Naive thymus-derived CD4-positive, alpha-beta T cell (primary cell): ENCODE measurements at places on chromosomes 12 and 14. TPM values are rescaled to one million over a fixed set of nuclear protein-coding genes. Genes with fewer than 3 reads are reported as not detected.

GRCh38 chr14:74596741-74597450 is 15.1 kb downstream of the LTBP2 start:
- DNase-seq = no peak

DNA sequence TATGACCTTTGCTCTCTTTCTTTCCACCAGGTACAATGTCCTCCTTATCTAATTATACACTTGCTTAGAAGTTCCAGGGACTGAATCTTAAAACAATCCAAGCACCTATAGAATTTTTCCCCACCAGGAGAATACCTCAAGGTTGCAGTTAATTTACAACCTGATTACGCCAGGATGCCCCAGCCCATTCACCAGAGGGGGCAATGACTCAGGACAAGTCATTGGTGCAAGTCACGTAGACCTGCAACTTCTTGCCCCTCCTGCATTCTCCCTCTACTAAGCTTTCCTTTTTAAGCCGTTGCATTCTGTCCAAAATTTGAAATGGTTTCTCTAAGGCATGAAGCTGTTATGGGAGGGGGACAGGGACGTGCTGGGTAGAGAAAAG is 111.1 kb upstream of the SCAF11 start:
- no peak for DNase-seq

DNA sequence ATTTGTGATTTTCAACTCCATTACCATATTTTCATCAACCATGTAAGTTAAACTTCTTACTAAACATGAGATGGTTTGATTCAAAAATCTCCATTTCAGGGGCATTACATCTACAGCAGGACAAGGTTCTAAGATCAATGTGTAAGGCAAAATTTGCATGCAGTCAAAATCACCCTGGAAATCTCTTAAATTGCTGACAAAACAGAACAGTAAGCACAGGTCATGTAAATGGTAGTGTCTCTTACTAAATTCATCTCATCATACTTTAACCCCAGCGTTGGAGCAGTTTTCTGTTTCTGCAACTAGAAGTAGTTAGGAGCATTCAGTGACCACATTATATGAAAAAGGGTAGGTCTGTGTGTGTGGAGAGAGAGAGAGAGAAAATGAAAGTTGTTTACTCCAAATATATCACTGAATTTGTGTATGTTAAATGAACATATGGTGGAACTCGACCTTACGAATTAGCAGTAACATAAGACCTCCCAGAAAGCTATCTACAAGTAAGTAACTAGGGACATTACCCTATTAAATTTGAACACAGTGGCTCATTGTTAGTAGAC is 227.5 kb downstream of the SSPN start:
- DNase-seq = no peak

DNA sequence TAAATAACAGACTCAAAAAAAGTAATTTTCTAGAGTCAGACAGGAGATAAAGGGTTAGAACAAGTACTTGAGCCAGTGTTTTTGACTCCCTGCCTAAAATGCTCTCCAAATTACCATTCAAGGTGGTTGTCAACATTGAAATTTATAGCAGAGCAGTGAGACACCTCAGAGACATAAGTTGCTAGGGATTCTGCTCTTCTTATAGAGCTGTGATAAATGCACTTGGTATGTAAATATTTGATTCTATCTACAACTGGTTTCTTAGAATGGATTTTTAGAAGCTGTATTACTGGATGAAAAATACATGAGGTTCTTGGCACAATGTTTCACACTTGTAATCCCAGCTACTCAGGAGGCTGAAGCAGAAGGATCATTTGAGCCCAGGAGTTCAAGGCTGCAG is 83.9 kb upstream of the OSBPL8 start:
- no peak for DNase-seq

DNA sequence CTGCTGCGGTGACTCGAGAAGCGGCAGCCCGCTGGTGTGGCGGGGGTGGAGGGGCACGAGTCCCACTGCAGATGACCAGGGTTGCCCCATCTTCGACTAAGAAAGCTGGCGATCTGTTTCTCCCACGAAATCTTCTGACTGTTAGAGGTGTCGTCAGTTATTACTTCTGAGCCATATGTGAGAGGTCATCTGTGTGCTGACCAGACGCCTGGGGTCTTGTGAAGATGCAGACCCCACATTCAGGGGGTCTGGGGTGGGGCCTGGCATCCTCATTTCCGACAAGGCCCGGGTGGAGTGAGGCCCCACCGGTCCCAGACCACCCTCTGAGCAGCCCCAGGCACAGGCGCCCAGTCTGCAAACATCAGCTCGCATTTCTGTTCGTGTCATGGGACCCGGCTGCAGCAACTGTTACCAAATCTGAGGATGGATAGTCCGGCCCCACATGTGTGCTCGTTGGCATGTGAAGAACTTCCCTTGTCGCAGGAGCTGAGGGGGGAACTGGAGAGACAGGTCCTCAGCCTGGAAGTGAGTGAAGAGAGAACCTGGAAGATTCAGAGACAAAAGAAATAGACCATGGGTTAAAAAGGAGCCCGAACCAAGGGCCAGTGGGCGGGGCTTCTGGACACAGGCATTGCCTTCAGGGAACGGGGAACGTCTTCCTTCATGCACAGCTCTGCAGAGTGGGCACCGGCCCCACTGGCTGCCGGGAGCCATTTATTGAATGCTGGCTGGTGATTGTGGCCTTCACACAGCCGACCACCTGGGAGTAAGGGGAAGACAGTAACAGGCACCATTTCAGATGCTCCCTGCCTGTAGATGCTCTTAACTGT is 135.2 kb downstream of the ADGRD1 start:
- no peak for DNase-seq

Gene ATF7
- polyA plus RNA-seq = 14.9 TPM

Gene MMP19
- polyA plus RNA-seq = not detected

DNA sequence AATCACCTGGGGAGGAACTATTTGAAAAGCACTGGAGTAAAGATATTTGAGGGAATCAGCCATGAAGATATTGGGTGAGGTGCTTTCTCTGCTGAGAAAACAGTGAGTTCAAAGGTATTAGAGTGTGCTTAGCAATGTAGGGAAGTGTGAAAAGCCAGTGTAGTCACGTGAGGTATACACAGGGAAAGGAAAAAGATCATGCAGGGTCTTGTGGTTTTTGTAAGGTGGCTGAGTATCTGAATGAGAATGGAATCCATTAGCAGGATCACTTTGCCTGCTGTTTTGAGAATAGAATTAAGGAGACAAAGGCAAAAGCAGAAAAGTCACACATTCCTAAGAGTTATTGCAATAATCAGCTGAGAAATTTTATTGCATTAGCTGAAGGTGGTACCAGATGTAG is 193.0 kb downstream of the PIK3C2G start:
- DNase-seq = no peak

Gene CD63
- polyA plus RNA-seq = 68.7 TPM

Gene DPF3
- polyA plus RNA-seq = 0.07 TPM

Gene HOXC4
- not detected for polyA plus RNA-seq

Gene MYH7
- polyA plus RNA-seq = not detected

- DNase-seq = no peak
These were observed 21.6 kb upstream of the TEX22 start for GRCh38 chr14:105376521-105377440.

DNA sequence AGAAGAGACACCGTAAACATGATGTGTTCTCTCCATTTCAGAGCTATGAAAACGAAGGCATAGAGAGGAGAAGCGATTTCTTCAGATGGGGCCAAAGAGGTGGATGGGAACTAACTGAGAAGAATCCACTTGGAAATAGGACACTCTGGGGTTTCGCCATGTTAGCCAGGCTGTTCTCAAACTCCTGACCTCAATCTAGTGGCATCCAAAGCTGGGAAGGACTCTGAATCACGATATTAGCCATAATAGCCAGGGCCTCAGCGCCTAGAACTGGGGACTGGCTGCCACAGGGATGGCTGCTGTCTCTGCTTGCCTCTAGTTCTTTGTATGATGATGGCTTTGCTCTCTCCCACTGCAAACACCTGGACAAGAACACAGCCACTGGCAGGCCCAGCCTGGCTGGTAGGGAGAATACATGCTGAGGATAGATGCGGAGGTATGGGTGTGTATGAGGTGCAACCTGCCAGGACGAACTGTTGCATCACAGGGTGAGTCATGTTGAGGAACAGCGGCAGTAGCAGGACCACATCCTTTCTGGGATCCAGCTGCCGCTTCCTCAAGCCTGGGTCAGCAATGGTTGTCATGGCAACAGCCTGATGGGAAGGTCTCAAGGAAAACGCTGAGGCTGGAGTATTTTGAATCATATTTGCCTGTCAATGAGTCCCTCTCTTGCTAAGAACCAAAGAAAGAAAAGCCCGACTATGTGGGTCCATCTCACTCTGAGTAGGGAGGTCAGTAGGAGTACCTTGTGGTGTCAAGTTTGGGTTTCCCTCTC is 31.1 kb downstream of the CCDC177 start:
- DNase-seq = no peak

DNA sequence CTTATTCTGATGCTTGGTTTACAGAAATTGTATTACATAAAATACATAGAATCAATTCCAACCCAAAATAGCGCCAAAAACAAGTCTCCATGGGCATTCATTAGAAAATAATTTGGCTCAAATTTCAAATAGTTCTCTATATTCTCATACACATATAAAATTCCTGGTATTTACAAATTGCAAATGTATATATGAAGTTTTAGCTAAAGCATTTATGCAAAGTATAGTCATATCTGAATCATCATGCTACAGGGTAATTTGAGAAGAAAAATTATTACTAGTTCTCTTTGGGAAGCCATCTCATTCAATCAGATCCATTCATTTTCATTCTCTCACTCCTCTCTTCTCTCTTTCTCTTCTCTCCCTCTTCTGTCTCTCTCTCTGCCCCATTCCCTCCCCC is 257.8 kb downstream of the DPF3 start:
- no peak for DNase-seq

- DNase-seq = no peak
These were observed 20.5 kb upstream of the FBRSL1 start for GRCh38 chr12:132469423-132469822.

- no peak for DNase-seq
These were observed 11.9 kb downstream of the NAA25 start for GRCh38 chr12:112096667-112097066.

Gene CYP27B1
- not detected for polyA plus RNA-seq

GRCh38 chr12:1929985-1930802 is 11.7 kb upstream of the CACNA2D4 start:
- DNase-seq = no peak

GRCh38 chr12:123101526-123101925 is 49.4 kb downstream of the PITPNM2 start:
- DNase-seq = no peak

DNA sequence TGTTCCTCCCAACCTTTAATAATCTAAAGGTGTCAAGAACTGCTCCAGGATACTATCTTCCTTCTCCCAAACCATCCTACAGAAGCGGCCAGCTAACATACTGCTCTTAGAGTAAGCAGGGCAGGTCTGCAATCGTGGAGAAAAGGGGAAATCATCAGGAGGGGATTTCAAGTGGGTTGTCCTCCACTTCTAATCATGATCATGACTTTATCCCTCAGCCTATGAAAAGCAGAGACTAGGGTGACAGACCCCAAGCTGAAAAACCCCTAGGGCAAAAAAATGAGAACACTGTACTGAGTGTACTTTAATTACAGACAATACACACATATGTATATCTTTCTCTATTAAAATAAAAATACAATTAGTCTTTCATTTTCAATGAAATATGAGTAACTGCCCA is 13.9 kb downstream of the DUSP16 start:
- no peak for DNase-seq

- no peak for DNase-seq
These were observed 24.8 kb downstream of the ATF7 start for GRCh38 chr12:53601296-53601847.

- peak; percentile 16 for DNase-seq
These were observed 78.7 kb downstream of the PPM1A start for GRCh38 chr14:60327447-60328331.

GRCh38 chr12:23055004-23055403 is 430.0 kb downstream of the ETNK1 start:
- no peak for DNase-seq

- DNase-seq = no peak
These were observed 17.5 kb downstream of the AREL1 start for GRCh38 chr14:74695406-74695805.

Gene EID3
- 16.3 TPM for polyA plus RNA-seq

DNA sequence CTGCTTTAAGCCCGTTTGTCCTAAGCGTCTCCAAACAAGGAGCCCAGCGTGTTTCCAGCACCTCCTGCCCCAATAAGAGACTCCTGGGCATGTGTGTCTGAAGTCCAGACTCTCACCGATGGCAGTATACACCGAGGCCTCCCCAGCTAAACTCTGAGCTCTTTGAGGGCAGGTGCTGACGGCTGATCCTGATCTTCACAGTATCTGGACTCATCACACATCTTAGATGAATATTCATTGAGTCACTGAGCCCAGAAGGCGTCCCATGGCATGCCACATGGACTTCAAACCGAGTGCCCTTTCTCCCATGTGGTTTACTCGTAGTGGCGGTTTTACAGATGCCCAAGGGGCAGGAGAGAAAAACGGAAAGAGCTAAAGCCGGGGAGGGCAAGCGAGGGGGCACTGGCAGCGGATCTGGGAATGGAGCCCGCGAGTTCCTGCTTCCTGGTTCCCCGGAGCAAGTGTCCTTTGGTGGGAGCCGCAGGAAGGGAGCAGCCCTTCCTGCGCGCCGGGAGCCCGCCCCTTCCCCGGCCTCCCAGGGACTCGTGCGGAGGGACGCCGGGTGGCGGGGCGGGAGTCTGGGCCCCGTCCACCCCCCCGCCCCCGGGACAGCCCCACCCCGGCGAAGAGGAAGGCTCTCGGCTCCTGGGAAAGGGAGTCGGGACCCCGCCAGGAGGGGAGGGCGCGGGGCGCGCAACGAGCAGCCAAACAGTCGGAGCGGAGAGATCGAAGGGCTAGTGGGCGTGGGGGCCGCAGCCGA is 585 bp upstream of the TEAD4 start:
- DNase-seq = no peak

GRCh38 chr12:50397117-50397650 is 775 bp upstream of the FAM186A start:
- no peak for DNase-seq

Gene CACNA2D4
- 5.7 TPM for polyA plus RNA-seq

DNA sequence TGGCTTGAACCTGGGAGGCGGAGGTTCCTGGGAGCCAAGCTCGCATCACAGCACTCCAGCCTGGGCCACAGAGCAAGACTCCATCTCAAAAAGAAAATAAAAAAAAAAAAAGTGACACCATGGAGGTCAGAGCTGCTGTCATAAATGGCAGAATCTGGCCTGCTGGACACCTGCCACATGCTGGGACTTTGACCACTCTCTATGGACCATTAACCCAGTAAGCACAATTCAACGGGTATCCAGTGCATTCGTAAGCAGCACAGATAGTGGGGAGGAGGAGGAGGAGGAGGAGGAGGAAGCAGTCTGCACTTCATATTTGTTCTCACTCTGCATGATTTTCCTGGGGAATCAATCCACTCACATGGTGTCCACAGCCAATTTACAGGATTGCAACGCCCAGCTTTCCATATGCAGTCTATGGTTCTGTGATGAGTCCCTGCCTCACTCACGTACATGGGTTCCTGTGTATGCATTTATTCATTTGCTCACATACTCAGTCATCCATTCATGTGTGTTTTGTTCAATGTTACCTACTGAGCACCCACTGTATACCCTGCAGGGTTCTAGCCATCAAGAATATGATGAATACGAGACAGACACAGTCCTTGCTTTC is 326.8 kb downstream of the GLT1D1 start:
- no peak for DNase-seq
